ENCODE measurements at places on chromosomes 11 and 22. TPM values are rescaled to one million over a fixed set of nuclear protein-coding genes. Genes with fewer than 3 reads are reported as not detected.

KCNQ1OT1 gene
- 0.81 TPM for total RNA-seq

NDUFS8 gene
- 113 TPM for total RNA-seq

FGF19 gene
- not detected for total RNA-seq

OR51E2 gene
- total RNA-seq = not detected

Data from endothelial cell of coronary artery (primary cell).